ENCODE measurements at places on chromosomes 12 and 14.

DNA sequence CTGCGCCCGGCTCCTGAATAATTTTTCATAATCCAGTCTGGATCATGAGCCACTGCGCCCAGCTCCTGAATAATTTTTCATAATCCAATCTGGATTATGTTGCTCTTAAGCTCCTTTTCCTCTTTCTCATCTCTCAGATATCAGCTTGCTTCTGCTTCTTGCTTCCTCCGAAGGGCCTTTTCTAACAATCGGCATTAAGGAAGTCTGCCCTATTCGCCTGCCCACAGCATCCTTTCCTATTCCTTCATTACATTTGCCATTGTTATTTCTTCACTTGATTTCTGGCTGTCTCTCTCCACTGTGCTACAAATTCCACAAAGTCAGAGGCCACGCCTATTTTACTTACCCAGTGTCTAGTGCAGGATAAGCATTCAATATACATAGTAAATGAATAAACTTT, 83.5 kb downstream of the TTC7B start:
- no peak for DNase-seq

GRCh38 chr12:66189486-66189843, 451 bp downstream of the IRAK3 start:
- no peak for DNase-seq

DNA sequence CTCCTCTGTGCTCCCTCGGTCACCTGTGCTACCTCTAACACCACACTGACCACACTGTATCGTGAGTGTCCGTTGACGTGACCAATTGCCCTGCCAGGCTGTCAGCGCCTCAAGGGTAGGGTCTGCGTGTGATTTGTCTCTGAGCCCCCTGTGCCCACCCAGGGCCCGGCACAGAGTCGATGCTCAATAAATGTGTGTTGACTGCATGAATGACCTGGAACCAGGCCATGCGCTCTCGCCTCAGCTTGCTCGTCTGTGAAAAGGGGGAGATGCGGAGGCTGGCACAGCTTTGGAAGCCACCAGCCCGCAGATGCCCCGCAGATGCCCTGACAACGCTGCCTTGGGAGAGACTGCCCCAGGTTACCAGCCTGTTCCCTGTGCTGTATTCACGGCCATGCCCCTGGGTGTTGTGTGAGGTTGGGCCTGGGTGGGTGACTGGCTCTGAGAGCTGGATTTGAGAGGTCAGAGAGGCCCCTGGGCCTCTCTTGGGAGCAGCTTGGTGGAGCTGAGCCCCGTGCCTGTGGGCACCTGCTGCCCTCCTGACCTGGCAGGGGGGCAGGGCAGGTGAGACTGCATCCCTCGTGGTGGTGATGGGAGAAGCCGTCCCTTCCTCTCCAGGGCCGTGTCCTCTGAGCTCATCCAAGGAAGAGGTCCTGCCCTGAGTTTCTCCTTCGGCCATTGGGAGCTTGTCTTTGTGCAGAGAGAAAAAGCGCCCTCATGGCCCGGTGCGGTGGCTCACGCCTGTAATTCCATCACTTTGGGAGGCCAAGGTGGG, 43.2 kb downstream of the CYP46A1 start:
- DNase-seq = no peak

DNA sequence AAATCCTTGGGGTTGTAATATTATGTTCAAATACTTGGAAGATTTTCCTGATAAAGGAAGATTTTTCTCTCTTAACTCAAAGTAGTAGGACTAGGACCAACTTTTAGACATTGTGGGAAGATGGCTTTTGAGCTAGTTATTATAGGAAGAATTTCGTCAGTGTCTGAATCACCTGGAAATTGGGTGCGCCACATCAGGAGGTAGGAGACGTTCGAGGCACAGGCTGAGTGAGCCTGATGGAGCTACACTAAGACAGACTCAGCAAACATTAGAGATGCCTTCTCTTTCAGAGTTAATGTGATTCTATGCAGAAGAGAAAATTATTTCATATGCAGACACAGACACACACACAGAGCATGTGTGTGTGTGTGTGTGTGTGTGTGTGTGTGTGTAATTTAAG, 84.7 kb downstream of the DERA start:
- DNase-seq = no peak

All from activated CD4-positive, alpha-beta T cell treated with anti-CD3 and anti-CD28 coated beads, Interleukin-10, Interleukin-2, amounts not matched to agents 100 ng/mL and 50 ng/mL, durations not matched to agents 16 hours and 8 hours (primary cell).